ENCODE measurements at places on chromosomes 16 and 17.
A peak's percentile ranks its signal among the peaks of the same experiment; 100 is the strongest.

DNA sequence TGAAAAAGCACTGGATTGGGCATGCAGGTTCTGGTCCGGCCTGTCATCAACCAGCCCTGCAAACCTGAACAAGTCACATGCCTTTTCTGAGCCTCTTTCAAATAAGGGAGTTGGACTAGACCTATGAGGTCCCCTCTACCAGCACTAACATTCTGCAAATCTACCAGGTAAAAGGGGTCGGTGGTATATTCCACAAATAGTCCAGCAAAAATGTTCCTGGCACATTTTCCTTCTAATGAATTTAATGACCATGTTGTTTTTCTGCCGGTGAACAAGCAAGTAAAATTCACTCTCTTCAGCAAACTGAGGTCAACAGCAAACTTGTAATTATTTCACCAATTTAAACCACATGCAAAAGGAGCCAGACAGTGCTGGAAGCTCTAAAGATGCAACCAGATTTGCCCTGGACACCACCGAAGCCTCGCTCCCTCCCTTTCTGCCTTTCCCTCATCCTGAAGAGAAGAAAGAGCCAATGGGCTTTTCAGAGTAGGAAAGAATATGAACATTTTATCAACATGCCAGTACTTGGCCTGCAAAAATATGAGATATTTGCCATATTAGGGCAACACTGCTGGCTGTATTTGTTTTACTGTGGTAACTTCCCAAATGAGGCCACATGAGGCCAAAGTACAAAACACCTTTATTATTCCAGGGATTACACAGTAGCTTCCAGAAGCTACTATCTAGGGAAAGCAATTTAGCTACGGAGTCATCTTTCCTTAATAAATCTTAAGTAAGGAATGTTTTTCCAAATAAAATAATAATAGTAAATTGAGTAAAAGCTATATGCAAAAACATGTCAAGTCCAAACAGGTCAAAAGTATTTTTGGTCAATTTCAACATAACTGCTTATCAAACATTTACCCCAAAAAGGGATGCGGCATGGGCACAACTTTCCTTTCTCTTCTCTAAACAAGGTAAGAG is 45.0 kb downstream of the USP31 start:
- no peak for DNase-seq

DNA sequence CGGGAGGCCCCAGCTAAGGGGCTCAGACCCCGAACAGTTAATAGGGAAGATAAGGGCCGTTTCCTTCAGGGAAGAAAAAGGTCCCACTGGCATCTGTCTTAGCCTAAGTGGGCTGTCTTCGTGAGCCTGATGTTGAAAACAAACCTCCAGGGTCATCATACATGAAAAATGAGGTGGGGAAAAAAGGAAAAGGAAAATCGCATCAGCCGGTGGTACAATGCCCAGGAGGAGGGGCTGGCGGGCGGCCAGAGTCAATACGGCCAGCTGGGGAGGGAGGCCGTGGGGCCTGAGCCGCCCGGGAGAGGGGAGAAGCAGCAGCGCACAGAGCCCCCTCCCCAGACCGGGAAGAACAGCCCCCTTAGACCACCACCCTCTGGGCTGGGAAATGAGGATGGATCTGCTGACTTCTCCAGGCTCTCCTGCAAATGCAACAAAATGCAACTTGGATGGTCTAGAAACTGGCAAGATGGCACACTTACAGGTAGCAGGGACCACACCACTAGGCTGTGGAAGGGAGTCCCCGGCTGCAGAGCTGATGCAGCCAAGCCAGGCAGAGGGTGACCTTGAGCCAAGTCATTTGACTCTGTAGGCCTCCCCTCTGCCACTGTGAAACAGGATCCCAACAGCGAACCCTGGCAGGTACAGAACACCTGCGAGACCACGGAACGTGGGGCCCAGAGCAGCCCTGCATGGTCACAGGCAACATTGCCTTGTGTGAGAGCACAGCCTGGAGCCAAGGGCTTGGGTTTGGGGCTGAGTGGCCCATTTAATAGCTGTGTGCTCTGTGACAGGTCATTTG is 448.5 kb downstream of the SOX9 start:
- DNase-seq = no peak

GRCh38 chr17:1928976-1929375 is 96.2 kb downstream of the RTN4RL1 start:
- DNase-seq = no peak

GRCh38 chr16:51149721-51150164 is 1.3 kb downstream of the SALL1 start:
- DNase-seq = no peak

DNA sequence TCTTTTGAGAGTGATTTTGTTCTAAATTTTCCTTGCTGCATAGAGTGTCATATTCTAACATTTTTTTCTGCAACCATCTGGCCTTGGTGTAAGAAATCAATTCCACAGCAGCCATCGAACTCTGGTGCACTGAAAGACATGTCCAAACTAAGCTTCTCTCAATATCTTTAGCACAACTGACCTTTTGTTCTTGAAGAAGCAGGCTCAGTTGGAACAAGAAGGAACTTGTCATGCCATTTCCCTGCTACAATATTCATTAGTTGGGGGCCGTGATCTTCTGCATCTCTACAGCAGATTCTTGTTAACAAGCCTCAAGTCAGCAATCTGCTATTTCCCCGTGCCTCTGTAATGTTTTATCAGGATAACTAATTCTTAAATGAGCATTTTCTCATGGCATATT is 1305.6 kb downstream of the CDH11 start:
- DNase-seq = no peak

DNA sequence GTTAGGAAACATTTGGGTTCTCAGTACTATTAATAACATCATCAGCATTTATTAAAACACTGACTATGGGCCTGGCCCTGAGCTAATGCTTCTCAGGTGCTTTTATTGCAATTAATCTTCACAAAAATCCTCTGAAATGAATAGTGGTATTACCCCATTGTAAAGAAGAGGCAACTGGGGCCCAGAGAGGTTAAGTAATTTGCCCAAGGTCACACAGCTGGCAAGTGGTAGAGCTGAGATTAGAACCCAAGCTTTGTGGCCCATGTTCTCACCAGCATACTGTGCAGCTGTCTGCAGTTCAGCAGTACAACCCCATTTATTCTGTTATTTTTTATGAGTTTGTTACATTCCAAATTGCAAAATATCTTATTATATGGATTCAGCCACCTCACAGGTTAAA is 82.3 kb downstream of the TBC1D16 start:
- no peak for DNase-seq

DNA sequence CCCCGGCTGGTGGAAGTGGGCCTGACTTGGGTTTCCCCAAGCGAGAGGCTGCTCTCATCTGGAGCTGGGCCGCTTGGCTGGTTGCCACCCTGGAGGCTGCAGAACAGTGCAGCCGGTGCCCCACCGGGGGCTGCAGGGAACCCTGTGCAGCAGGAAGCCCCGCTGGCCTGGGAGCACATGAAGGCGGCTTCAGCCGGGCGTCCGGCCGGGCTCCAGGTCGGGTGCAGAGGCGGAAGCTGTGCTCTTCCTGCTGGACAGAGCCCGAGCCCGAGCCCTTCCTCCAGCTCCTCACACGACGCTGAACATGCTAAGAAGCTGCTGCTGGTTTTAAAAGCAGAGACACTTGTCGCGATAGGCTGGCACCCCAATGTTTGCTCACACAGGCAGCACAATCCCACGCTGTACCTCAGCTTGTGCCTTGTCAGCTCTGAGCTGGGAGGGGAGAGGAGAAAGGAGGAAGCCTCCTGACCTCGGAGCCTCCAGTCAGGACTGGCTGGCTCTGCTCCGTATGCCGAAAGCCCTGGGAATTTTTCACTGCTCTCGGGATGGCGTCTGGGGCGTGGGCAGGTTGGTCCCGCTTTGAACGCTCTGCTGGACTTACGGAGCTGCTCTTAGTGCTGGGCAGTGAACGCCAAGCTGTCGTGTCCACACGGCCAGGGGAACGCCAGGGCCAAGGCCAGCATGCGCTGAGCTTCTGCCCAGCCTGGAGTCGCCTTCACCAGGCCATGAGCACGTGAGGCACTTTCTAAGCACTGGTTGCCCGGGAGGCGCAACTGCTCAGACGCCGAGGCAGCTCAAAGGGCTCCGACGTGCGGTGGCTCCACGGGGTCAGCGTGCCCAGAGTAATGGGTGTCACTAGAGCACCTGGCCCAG is 8.8 kb downstream of the CDK5R1 start:
- no peak for DNase-seq

DNA sequence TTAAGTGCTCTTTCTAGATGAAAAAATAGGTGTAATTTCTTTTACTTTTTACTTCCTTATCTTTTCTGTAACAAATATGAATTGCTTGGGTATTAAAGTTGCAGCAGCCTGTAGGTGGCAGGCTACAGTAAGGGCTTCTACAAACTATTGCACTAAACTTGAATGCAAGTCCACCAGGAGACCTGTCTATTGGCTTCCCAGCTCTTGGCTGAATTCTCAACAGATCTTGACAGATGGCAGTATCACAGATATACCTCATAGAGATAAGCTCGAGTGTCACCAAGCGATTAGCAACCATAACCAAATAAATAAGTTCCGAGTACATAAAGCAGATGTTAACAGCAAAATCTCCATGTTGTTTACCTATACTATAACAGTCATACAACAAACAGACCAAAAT is 5.9 kb downstream of the BBS2 start:
- DNase-seq = peak; percentile 65

DNA sequence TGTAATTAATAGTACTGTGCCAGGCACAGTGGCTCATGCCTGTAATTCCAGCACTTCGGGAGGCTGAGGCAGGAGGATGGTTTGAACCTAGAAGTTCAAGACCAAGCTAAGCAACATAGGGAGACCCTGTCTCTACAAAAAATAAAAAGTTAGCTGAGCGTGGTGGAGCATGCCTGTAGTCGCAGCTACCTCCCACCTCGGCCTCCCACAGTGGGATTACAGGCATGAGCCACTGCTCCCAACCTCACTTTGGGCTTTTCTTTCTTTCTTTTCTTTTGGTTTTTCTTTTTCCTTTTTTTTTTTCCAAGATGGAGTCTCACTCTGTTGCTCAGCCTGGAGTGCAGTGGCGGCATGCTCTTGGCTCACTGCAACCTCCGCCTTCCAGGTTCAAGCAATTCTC is 137.8 kb downstream of the MRM1 start:
- DNase-seq = no peak

GRCh38 chr17:1829216-1829591 is 498 bp downstream of the SMYD4 start:
- DNase-seq = no peak

DNA sequence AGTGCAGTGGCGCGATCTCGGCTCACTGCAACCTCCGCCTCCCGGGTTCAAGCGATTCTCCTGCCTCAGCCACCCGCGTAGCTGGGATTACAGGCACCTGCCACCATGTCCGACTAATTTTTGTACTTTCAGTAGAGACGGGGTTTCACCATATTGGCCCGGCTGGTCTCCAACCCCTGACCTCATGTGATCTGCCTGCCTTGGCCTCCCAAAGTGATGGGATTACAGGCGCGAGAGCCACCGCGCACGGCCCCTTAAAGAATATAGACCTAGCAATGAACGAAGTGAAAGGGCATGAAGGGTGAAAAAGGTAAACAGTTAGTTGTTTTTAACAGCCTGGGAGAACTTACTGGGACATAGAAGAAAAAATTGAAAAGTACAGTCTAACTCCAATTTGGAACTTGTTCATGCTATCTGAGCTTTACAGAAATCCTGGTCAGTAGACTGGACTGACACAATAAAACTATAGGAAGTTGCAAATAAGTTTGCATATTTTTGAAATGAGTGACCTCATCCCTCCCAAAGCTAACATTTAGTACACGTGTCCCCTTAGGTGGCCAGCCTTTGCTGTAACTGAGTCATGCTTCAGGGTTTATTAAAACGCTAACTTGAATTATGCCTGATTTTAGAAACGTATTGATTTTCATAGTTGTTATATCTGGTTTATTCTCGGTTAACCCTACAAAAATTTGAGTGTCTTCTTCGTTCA is 1.8 kb downstream of the COG1 start:
- DNase-seq = no peak

Measured in CD4-positive, alpha-beta T cell treated with Interleukin-10 for 1 hour (primary cell).